ENCODE measurements at places on chromosomes 2 and 18.

- DNase-seq = peak; percentile 2
Observed at GRCh38 chr2:230762317-230762896, 49.8 kb downstream of the CAB39 start.

GRCh38 chr2:134207589-134208209 is 46.2 kb upstream of the MGAT5 start:
- DNase-seq = peak; percentile 44

DNA sequence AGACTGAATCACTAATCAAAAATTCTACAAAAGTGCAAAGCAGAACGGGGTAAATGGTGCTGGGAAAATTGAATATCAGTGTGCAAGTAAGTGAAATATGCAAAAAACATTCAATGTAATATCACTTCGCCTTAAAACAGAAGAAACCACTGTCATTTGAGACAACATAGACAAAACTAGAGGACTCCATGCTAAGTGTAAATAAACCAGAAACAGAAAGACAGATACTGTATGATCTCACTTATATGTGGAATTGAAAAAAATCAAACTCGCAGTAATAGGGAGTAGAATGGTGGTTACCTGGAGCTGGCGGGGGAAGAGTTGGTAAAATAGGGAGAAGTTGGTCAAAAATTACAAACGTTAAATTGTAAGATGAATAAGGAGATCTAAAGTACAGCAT is 1420.0 kb upstream of the CDH2 start:
- DNase-seq = no peak

GRCh38 chr2:3480352-3481010 is 38.9 kb downstream of the ADI1 start:
- no peak for DNase-seq

GRCh38 chr18:417495-417894 is 83.0 kb downstream of the COLEC12 start:
- no peak for DNase-seq

- DNase-seq = no peak
Observed at GRCh38 chr2:193869564-193869963, 1674.8 kb upstream of the TMEFF2 start.

- no peak for DNase-seq
Observed at GRCh38 chr2:46376586-46376985, 79.4 kb downstream of the EPAS1 start.

DNA sequence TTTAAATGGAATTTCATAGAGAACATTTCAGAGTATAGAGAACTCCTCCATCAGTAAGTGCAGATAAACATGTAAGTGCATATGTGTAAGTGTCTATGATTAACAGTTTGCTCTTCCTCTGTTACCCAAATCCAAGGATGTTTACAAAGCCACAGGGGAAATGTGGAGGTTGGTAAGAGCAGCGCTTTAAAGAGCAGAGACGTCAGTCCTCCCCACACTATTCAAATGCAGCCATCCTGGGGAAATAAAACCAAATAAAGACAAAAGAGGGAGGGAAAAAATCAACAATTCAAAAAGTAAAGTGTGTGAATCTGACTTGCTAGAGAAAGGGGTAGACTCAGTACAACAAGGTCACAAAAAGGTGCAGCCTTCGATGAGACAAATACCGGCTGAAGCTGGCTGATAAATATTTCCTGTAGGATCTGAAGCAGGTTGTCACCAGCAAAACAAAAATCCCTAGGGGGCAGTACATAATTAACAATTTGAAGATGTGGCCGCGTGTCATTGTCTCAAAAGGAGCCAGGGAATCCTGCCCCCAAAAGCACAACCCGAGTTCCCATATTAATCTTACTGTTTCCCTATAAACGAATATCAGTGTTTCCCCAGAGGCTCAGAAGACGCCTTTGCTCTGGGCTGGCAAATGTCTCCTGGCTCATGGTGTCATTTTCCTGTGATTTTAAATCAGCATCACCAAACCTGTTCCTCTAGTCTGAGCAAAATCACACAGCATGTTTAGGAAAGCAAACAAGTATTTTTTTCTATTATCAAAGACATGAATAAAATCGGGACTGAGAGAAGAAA is 216.5 kb downstream of the CDCA7 start:
- peak; percentile 95 for DNase-seq

- DNase-seq = no peak
Observed at GRCh38 chr2:21772624-21773023, 648.9 kb downstream of the TDRD15 start.

GRCh38 chr2:148824190-148824589 is 50.8 kb upstream of the KIF5C start:
- DNase-seq = no peak

DNA sequence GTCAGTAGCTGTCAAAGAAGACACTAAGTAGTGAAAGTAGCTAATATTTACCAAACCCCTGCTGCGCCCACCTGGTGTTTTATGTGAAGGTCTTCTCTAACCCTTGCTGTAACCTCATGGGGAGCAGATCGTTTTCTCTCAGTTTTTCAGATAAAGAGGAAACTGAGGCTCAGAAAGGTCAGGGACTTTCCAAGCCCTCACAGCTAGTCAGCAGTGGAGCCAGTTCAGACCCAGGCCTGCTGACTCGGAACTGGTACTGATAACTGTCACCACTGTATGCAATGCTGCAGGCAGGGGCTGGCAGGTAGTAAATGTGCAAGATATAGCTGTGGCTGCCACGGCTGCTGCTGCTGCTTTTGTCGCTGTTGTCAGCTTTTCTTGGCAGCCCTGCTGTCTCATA is 69.1 kb downstream of the LRRFIP1 start:
- no peak for DNase-seq

- no peak for DNase-seq
Observed at GRCh38 chr18:39485696-39486095, 1920.1 kb upstream of the CELF4 start.

- DNase-seq = no peak
Observed at GRCh38 chr2:65749545-65749944, 317.1 kb upstream of the SPRED2 start.

GRCh38 chr2:231464576-231465540 is 574 bp upstream of the NCL start:
- peak; percentile 80 for DNase-seq

DNA sequence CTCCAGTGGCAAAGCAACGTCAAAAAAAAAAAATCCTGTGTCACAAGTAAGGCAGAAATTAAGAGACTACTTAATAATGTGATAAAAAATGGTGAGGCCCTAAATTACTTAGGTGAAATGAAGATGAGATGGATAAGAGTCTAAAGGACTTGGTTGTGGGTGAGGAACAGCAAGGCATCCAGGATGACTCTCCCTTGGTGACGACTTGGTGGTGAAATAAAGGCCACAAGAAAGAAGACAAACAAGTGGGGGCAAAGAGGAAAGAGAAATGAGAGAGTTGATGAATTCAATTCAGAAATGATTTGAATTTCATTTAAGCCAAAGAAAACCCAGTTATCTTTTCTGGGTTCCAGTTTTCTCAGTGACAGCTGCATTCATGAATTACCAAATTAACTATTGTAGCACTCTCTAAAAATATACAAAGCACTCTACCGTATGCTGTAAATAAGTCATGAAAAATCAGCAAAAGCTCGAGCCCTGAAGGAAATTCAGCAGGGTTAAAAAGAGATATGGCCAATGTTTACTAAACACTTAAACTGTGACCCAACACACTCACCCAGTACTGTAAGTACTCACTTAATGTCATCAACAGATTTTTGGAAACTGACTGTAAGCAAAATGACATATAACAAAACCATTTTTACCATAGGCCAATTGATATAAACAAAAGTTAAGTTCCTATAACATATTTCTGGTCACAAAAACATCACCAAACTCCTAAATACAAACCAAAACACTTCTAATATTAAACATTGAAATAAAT is 1.4 kb downstream of the METTL8 start:
- no peak for DNase-seq

GRCh38 chr2:181354626-181355025 is 102.6 kb upstream of the ITGA4 start:
- no peak for DNase-seq

DNA sequence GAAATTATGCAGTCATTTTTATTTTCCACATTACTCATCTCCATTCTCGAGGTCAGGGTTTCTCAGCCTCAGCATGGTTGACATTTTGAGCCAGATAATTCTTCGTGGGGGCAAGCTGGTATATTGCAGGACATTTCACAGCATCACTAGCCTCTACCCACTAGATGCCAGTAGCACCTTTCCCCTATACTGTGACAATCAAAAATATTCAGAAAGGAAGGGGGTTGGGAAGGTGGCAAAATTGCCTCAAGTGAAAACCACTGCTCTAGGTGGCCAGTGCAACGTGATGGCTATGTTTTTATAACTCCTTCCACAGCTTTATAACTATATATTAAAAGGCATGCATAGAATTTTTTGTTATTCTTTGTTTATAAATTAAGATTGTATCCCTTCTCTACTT is 294.5 kb downstream of the CNTNAP5 start:
- DNase-seq = no peak

GRCh38 chr2:226351711-226352110 is 447.9 kb downstream of the IRS1 start:
- DNase-seq = no peak

DNA sequence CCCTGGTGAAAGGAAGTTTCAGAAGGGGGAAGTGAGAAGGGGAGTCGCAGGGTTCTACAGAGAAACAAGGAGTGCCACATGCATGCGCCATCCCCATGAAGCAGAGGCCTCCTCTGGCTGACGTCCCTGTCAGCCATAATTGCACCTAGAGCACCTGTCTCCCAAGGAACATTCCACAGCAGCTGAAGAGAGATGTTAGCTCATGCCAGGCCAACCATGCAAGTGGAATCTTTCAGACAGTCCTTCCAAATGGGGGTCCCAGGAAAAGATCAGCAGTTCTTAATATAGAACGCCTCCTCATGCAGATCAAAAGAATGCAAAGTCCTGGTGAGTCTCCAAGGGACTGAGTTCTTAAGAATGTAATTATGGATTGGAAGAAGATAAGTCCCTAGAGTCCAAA is 29.6 kb downstream of the MRO start:
- DNase-seq = no peak

DNA sequence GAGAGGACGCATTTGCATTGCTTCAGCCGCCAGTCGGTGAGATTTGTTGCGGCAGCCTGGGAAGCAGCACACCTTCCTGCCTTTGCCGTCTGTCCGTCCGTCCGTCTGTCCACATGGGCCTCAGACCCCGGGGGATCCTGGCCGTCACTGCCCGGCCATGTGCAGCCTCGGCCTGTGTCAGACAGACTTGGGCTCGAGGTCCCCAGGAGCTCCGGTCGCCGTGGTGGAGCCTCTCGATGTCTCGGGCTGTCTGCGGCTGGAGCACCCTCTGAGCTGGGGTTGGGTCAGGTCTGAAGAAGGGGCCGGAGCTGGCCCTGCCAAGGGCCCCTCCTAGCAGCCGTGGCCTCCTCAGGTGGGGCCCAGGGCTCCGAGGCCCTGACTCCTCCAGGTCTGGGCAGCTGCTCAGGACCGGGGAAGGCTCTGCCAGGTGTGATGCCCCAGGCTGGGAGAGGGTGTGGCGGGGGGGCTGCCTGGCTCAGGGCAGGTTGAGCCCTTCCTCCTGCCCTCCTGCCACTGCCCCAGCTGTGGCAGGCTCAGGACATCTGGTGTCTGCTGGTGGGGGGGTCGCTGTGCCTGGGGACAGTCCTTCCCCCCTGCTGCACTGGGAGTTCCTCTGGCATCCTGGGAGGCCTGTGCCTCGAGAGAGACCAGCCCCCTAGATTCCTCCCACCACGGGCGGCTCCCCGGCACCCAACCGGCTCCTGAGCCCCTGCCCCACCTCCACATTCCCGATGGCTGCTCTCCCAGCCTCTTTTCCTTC is 11.8 kb downstream of the NEU4 start:
- no peak for DNase-seq

DNA sequence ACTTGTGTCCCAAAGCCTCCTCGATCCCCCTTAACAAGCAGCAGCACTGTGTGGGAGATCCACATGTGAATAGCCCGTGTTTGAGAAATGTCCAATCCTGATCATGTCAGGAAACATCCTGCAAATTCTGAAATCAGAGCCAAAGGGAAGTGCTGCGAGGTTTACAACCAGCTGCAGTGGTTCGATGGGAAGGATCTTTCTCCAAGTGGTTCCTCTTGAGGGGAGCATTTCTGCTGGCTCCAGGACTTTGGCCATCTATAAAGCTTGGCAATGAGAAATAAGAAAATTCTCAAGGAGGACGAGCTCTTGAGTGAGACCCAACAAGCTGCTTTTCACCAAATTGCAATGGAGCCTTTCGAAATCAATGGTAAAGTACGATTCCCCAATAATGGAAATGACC is at the start of gene MARCO:
MARCO (plus strand) TSS at position 164 of the 400 bp plus-strand sequence; CDS start at position 271, 107 bp downstream.
- no peak for DNase-seq

DNA sequence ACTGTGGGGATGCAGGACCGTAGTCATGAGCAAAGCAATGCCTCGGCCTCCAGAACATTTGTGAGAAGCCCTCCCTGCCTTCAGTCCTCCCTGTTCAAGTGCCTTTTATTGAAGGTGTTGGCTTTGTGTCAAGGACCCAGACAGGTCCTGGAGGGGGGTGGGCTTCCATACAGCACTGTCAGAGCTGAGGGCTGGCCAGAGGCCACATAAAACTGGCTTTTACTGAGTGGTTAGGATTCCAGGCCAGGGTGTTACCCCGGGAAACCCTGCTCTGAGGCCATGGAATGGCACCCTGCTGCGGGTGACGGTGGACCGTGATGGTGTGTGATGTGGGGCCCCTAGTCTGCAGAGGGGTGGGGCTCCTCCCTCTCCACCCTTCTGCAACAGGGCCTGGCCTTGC is 41.6 kb downstream of the TOGARAM2 start:
- no peak for DNase-seq

DNA sequence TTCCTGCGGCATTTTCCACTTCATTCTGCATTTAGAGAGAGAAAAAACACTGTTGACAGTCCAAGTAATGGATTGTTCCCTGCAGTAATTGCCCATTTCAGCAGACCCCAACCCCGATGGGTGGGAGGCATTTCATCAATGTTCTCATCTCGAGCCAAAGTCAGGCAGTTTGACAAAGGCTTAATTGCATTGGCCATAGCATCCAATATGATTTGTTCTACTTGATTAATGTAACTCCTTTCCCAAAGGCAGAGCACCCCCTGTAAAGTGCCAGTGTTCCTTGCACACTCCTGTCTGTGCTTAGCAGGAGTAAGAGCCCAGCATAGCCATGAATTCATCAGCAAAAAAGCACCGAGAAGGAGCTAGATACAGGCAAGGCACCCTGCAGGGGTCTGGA is 174.4 kb downstream of the SEPTIN10 start:
- DNase-seq = no peak

DNA sequence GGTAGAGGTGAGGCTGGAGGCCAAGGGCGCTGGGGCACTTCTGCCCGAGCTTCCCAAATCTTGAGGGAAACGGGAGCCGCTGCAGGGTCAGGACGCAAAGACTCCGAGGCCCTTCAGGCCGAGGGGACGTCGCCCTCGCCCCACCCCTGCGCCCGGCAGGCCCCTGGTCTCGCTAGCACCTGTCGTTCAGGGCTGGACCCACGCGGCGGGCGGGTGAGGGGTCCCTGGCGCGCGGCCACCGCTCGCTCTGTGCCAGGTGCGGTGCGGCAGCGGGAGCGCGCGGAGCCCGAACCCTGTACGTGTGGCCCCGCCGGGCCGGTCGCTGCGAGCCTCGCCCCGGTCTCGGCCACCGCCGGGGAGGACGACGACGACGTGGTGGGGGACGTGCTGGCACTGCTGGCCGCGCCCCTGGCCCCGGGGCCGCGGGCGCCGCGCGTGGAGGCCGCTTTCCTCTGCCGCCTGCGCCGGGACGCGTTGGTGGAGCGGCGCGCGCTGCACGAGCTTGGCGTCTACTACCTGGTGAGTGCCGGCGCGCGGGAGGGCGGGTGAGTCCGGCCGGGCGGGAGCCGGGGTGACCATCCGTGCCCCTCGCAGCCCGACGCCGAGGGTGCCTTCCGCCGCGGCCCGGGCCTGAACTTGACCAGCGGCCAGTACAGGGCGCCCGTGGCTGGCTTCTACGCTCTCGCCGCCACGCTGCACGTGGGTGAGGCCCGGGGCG is 4.9 kb downstream of the ERFE start:
- no peak for DNase-seq

All from NCI-H1694 treated with DMSO at 0.1 percent for 48 hours (cell line).